Right ventricle myocardium superior (tissue), 1 donor: ENCODE measurements at places on chromosomes 2 and 18.

DNA sequence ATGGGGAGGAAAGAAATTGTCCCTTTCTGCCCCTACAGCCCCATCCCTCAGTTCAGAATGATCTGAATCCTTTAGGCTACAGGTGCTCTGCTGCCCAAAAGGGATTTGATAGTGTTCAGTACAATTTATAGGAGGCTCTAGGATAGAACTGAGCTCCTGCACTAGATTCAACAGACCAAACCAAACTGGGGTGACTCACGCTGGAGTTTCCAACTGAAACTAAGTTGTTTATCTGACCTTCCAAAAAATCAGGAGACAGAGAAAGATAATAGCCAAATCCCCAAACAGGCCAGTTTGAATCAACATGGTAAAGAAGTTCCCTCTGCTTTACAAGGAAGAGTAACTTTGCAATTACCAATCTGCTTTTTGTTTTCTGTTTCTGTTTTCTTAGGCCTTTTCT, 72.7 kb upstream of the MBOAT2 start:
- DNase-seq, result no peak

DNA sequence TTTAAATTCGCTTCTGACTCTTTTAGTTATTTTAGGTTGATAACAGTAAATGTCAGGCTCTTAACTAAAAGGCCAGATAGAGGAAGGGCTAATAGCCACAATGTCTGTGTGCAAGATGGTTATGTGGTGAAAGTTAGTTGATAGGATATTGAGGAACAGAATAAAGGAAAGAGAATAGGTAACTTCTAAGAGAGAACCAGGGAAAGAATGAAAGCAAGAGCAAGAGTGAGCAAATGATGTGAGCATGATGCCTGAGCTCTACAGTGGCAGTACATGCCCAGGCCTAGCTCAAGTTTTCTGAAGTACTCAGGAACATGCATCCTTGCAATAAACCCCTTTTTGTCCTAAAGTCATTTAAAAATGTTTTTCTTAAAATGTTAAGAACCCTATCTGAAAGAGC, 12.5 kb upstream of the TFPI start:
- DNase-seq, result no peak

DNA sequence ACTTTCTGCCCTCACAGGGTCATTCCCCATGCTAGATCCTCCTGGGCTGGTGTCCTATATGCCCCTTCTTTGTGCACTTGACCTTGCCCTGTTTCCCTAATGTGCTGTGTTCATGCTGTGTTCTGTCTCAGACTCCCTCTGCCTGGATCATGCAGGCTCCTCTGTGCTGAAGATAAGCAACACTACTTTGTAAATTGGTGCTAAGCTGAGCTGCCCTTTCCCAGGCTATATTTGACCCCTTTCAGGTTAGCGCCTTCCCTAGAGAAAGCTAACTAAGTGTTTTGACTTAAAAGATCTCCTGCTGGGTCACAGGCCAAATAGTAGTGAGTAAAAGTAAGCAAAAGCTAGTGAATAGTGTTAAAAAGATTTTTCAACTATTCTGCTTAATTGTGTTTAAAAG, 257.2 kb upstream of the RGPD4 start:
- no peak for DNase-seq

GRCh38 chr18:23881778-23882177, 132.8 kb upstream of the TTC39C start:
- DNase-seq, result no peak

DNA sequence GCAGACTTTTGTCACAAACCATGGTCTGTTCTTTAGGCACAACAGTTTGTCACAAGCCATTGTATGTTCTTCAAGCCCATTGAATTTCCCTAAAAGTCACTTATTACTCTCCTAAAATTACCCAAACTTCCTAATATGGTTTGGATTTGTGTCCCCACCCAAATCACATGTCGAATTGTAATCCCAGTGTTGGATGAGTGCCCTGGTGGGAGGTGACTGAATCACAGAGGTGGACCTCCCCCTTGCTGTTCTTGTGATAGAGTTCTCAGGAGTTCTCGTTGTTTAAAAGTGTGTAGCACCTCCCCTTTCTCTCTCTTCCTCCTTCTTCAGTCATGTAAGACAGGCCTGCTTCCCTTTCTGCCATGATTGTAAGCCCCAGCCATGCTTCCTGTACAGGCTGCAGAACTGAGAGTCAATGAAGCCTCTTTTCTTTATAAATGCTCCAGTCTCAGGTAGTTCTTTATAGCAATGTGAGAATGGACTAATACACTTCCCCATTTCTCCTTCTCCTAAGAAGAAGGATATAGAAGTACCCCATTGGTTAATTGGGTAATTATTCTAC, 11.2 kb upstream of the GYPC start:
- no peak for DNase-seq

- DNase-seq, result no peak
These were observed 87.2 kb upstream of the YWHAQ start for GRCh38 chr2:9717886-9718451.

DNA sequence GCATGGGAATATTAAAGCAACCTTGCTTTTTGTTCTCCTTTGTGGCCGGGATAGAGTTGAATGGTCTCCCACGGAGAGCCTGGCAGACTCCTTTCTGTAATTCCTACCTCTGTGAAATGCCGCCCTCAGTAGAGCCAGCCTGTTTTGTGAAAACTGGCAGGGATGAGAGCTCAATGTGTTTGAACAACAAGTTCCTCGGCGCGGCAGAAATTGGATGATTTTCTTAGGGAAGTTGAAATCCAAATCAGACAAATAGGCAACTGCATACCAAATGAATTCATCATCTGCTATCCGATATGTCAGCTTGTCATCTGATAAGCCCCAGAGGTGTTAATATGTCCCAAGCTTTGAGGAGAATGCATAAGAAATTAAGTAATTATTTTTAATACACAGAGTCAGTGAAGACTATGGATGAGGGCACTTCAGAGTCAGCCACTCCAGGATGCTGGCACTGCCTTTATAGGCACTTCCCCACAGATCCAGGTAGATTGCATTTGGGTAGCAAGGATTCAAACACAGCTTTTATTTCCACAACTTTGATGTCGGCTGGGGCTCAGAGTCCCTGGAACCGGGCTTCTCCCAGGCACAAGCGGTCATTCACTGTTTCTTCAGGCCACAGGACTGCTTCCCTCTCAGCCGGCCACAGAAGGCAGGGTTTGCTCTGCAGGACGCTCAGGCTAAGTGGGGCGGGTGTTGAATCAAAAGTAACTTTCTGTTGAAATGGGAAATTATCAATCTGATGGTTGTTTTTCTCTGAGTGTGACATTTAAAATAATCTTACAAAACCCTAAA, 82.8 kb upstream of the REV1 start:
- DNase-seq, result no peak

DNA sequence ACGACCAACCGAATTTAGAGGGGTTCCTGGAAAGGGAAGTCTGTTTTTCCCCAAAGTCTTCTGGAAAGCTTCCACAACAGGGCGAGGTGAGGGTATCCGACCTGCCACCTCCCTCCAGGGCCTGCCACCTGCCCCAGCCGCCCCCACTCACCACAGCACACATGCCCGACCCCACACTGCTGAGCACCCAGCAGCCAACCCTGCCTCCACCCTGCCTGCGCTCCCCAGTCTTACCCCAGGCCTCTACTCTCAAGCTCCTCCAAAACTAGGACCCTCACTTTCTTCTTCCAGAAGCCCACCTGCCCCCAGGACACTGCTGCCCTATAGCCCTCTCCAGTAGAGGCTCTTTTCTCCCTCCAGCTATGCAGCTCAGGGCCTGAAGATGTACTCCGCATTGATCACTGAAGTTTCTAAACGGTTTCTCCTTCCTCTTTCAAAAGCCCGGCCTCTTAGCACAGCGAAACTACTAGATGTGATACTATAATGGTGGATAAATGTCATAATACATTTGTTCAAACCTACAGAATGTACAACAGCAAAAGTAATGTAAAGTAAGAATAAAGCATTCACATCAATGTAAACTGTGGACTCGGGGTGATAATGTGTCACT, 128.8 kb upstream of the SLC1A4 start:
- no peak for DNase-seq

- DNase-seq, result no peak
These were observed 18.7 kb downstream of the ELAC1 start for GRCh38 chr18:50986360-50987087.

- no peak for DNase-seq
These were observed 5.5 kb upstream of the RMDN2 start for GRCh38 chr2:37919631-37920032.

- no peak for DNase-seq
These were observed 862.2 kb upstream of the LRATD1 start for GRCh38 chr2:13770279-13770678.

DNA sequence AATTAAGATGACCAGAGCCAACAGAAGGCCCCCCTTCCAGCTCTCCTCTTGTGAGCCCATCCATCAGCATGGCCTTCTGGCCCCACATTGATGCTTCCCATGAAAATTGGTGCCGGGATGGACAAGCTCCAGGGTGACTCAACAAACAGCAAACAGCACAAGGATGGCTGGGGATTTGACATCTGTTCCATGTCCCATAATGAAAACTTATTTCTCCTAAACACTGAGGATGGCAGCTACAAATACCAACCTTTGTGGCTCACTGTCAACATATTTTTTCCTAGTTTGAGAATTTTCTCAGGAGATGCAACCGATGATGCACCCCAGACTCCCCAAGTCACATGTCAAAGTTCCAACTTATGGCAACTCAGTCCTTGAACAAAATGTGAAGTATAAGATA, 169.6 kb upstream of the SIX2 start:
- no peak for DNase-seq

GRCh38 chr2:17156086-17156485, 362.2 kb downstream of the RAD51AP2 start:
- no peak for DNase-seq

DNA sequence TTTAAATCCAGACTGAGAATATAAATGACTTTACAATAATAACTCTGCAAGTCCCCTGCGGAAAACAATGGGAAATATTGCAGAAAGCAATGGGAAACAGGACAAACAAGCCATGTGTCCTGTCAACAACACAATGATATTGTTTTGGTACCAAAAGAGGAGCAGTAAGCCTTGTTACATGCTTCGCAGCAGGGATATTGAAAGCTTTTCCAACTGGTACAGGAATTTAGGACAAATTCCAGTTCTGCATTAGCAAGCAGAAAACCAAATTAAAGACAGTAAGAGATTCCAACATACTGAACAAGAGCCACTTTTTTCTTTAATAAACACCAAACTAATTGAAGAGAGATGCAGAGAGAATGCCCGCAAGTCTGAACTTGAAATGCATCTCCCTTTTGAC, 30.0 kb downstream of the FRZB start:
- no peak for DNase-seq

DNA sequence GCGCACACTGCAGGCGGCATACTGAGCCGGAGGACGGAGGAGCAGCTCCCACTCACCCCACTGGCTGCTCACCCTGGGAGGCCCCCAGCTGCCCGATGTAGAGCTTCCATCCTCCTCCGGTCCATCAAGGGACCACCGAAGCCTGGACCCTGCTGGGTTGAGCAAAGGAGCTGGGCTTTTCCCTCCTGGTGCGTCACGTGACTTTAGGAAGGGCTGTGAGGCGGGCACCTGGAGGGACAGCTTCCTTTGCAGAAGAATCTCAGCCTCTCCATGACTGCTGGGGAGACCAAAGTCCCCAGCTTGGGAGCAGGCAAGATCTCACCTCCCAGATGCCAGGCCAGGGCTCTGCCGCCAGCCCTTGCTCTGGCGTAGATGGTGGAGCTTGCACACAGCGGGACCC, 102.7 kb downstream of the TWIST2 start:
- no peak for DNase-seq

GRCh38 chr2:64865073-64865830, 123.9 kb upstream of the SLC1A4 start:
- peak; percentile 82 for DNase-seq

- no peak for DNase-seq
These were observed 8.5 kb downstream of the IRS1 start for GRCh38 chr2:226791056-226791486.

GRCh38 chr2:241833101-241833663, 24.2 kb downstream of the NEU4 start:
- no peak for DNase-seq

- no peak for DNase-seq
These were observed 324.9 kb upstream of the MEX3C start for GRCh38 chr18:51522338-51522737.

- no peak for DNase-seq
These were observed 165.3 kb upstream of the STK17B start for GRCh38 chr2:196336715-196337114.

GRCh38 chr2:136323935-136324334, 206.0 kb upstream of the CXCR4 start:
- DNase-seq, result no peak

DNA sequence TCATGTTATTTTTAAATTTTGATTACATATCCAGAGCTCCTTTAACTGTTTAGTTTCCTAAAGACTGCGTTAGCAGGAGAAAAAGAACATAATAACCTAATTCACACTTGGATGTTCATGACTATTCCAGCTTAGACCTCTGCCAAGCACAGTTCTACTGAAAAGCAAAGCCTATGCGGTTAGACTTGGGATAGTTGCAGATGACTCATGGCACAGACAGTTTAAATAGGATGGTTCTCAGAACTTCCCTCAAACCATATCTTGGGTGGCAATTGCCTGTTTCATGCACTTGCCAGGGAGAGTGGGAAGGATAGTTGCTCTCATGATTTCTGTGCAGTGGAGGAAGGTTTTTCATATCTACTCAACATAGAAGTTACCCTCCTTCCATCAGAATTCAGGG, 149.7 kb upstream of the KLHL29 start:
- no peak for DNase-seq

- no peak for DNase-seq
These were observed 152.2 kb downstream of the PHLPP1 start for GRCh38 chr18:62867534-62867933.

- no peak for DNase-seq
These were observed 98.9 kb upstream of the GLS start for GRCh38 chr2:190781604-190782198.

DNA sequence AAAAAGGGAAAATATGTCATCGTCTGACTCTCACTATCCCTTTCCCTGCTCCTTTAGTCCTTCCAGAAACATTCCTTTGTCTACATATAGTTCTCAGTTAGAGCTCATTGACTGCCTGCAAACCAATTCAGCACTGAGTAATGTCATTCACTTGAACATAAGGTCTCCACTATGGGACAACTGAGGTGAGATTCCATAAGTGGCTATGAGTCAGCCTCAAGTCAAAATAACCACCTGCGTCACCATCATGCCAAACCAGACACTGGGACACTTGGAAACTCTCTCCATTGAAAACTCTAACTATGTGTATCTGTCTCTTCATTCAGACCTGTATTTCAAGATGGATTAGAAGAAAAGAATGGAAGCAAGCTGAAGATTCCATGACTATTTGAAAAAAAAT, 878.0 kb upstream of the PIK3C3 start:
- no peak for DNase-seq

- DNase-seq, result no peak
These were observed 6.9 kb upstream of the TEX261 start for GRCh38 chr2:71001592-71001927.
